Fibroblast of the conjunctiva (primary cell): ENCODE measurements at places on chromosomes 4 and X.

DNA sequence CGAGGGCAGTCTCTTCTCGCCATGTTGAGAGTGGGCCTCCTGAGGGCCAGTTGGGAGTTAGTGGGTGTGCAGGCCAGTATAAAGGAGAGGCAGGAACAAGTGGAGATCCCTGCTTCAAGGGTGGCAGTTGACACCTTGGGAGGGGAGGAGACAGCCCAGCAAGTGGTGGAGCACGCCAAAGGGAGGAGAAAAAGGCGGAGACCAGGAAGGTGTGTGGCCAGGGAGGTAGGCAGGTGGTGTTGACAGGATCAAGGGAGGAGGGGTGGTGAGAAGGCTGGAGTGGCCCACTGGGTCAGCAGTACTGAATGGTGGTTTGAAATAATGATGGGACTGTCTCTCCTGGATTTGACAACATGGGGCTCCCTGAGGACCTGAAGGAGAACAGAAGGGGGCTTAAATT, 32.6 kb downstream of the ZNF185 start:
- DNase-seq = no peak

DNA sequence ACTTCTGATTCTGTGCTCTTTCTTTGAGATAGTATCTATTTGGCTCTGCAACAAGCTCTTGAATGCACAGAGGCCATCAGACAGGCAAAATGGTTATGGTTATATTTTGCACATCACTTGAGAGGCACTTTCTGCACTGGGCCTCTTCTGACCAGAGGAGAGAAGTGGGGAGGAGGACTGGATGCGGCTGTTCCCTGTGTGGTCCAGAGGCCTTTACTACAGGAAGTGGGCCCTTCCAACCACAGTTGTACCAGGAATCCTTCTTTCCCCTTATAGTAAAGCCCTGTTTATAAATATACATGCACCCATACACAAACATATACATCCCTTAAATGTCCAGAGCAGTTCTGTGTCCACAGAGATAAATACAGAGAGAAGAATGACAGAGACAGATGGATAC, 182.7 kb upstream of the HHIP start:
- no peak for DNase-seq

DNA sequence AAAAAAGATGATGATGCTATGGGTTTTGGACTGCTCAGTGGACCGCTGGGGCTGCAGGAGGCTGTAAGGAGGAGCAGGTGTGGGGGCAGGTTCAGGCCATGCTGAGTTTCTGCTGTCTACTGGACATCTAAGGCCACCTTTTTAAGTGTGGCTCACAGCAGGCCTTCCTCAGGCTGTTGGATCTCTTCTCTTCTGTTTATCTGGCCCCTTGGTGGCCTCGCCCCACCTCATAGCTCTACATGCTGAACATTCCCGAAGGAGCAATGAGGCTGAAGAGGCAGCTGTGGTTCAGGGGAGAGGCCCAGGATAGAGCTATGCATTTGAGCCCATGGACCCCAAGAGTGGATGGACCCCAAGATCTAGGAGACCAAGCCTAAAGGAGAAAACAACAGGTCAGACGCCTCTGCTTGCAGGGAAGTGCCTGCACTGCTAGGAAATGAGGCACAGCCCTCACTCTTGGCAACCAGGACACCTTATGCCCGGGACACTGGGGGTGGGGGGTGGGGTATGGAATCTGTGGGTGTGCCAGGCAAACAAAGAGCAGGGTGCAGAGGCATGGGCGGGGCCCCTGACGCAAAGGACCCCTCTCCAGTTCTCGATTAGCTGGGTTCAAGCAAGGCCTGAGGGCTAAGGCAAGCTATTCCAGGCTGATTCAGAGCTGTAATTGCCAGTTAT, 168.9 kb downstream of the BCOR start:
- DNase-seq = no peak

- no peak for DNase-seq
These were observed 230.6 kb downstream of the NSUN7 start for GRCh38 chr4:40980318-40980883.

DNA sequence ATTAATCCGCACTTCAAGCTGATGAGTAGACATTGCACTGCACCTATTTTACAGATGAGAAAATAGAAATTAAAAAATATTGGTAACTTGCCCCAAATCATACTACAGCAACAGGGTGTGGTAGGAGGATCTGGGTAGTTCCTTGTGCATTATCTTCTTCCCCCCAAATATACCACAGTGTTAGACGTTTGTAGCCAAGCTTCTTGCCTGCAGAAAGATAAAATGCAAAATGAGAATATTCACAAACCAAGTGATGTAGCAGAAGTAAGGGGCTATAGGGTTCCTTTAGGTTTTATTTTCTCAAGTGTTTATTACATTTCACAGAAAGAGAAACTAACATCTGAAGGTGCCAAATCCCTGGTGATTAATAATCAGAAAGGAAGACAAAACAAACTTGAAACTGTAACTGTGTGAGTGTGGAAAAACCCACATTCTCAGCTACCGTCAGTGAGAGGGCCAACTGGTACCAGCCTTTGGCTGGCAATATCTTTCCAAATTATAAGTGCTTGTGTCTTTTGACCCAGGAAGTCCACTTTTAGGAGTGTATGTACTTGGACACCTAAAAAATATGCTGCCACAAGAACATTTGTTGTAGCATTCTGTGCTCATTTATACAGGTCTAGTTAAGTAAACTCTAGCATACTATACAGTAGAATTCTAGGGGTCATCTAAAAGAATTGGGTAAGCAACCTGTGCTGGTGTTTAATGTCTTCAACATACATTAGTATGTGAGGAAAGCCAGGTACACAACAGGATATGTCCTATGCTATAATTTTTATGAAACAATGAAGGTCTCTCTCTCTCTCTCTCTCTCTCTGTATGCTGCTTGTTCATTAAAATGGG, 6.7 kb upstream of the CD38 start:
- DNase-seq = no peak
